Activated CD4-positive, alpha-beta T cell treated with anti-CD3 and anti-CD28 coated beads, Interleukin-2, amount 50 U/mL, for 1 hour (primary cell): ENCODE measurements at places on chromosomes 5 and 9.

DNA sequence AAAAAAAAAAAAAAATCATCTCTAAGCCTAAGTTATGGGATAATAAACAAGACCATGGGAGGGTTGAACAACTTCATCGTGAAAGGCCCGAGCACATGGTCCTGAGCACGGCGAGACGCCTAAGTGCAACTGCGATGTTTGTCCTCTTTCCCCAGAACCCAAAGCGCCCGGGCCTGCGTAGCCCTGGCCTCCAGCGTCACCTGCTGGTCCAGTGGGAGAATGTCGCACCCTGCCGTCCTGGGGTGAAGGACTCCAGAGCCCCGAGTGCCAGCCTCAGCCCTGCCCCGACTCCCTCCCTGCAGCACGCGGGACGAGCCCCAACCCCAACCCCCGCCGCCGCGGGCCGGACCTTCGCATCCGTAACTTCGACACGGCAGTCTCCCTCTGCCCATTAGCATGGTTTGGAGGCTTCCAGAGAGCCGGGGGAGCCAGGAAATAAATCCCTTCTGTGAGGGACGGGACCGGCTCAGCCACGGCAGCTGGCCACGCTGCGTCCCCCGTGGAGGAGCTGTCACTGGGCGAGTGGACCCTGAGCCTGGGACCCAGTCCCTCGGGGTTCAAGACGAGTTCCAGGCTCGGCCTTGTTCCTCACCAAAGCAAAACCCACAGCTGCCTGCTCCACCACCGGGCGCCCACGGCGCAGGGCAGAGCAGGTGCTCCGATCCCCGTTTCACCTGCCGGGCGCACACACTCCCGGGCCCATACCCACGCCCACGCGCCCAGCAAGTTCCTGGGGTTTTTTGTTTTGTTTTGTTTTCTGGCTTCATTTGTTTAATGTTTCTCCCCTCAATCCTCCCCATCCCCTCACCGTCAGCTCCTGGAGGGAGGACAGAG is 132.5 kb upstream of the HAND1 start:
- peak; percentile 37 for DNase-seq

DNA sequence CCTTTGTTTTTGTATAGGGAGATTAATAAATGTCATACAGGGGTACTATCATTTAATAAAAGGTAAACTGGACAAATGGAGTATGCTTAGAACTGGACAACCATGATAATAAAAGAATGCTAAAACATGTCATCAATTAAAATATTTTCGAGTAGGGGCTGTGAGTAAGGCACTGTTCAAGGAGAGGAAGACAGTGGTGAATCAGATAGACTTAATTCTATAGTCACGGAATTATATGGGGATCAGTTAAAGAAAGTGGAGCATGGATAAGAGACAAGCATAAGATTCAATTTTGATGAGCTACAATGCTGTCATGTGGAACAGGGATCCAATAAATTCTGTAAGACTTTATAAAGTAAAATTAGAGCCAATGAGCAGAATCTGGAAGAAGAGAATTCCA is 104.5 kb downstream of the HMHB1 start:
- no peak for DNase-seq

DNA sequence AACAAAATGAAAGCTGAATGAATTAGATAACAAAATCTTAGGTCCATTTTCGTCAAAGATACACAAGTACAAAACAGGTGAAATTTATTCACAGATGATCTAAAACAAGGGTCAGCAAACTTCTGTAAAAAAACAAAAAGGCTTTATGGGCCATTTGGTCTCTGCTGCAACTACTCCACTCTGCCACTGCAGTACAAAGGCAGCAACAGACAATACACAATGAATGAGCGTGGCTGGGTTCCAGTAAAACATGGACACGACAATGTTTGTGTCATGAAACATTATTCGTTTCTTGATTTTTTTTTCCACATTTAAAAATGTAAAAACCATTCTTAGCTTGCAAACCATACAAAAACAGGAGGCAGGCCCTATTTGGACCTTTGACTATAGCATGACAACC is 71.9 kb downstream of the ECPAS start:
- no peak for DNase-seq

DNA sequence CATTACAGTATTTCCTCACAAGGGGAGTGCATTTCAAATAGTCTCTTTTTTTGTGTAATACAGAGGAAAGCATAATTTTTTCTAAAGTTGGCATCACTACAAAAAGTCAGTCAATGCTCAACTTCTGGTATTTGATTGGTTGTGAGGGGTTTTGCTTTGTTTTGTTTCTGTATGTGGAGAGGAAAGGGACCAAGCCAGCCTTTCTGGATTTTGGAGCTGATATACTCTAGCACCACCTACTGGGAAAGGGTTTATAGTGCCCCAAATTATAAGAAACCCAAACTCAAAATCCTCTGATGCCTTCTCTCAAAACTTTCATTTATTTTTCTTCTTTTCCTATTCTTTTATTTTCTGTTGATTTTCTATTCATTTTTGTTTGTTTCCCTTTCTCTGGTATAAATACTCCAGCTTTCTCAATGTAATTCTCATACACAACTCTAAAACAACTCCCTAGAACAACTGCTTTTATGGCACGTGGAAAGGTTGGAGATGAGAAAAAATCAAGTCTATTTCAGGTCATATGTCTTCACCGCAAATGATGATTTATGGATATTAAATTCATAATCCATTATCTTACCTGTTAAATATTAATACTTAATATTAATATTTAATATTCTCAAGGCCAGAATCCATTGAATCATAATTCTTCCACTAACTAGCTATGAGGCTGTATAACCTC is 69.5 kb upstream of the ANXA1 start:
- DNase-seq = no peak

DNA sequence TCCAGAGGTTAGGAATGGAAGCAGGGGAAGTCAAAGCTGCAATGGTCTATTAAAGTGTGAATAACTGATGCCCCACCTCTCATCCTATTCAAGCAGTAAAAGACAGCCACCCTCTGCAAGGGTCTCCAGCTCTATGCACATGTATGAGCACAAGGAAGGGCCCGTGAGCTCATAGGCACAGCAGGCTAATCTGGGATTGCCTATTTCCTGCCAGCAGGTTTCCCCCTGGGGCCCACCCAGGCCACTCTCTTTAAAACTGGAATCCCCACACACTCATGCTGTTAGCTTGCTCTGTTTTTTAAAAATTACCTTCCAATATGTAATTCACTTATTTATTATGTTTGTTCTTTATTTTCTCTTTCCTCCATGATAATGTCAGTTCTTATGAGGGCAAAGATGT is 48.7 kb upstream of the ZNF366 start:
- no peak for DNase-seq

DNA sequence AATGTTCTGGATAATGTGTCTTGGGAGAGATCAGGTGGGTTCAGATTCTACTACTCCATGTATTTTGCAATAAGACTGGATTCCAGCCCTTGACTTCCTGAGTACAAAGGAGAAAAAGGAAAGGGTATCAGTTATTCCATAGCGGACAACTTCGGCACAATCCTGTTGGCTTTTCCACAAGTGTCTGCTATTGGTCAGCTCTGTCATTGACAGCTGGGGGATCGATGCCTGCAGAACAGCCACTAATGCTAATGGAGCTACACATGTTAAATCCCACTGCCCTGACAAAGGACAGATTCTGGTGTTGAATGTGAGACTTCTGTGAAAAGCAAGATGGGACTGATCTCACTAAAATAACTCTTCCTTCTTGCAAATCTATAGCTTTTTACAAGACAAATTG is 41.2 kb downstream of the IZUMO3 start:
- DNase-seq = no peak

DNA sequence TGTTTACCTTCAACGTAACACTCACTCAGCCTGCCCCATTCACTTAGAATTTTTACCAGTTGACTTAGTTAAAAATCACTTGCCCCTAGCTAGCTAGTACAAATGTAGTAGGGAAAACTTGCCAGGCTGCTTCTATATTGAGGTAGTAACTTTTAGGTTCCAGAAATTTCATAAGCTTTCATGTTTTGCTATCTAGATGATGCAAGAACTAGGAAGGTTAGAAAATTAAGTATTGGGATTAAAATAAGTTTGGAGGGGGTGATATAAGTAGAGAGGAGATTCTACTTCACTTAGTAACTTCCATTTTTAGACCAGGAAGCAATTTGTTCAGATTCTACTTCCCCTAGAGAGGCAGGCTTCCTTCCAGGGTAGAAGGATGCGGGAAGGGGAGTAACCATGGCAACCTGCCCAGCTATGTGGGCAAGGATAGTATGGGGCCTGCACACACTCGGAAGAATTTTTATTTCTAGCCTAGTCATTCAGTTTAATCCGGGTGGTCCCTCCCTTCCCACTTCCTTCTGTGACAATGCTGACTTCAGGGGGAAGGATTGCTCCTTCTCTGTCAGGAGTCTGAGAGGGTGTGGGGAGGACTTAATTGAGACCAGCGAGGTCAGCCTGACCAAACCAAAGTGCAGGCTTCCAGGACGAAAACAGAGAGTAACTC is 4.2 kb downstream of the DAB2 start:
- DNase-seq = no peak

DNA sequence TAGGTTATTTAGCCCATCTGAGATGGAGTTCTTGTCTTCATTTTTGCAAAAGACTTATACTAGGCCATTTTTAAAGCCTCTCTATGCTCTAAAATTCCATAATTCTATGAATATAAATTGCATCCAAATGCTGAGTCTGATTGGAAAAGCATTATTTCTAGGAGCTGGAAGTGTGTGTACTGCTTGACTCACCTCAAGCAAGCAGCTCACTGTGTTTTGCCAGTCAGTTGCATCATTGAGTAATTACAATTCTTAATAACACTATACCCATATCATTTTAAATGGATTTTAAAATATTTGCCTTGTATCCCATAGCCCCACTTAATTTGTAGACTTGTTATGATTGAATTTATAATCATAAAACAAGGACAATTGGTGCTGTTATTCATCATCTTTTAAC is 161.0 kb downstream of the PAM start:
- no peak for DNase-seq

- no peak for DNase-seq
These were observed 45.5 kb downstream of the ELL2 start for GRCh38 chr5:95915999-95916686.

DNA sequence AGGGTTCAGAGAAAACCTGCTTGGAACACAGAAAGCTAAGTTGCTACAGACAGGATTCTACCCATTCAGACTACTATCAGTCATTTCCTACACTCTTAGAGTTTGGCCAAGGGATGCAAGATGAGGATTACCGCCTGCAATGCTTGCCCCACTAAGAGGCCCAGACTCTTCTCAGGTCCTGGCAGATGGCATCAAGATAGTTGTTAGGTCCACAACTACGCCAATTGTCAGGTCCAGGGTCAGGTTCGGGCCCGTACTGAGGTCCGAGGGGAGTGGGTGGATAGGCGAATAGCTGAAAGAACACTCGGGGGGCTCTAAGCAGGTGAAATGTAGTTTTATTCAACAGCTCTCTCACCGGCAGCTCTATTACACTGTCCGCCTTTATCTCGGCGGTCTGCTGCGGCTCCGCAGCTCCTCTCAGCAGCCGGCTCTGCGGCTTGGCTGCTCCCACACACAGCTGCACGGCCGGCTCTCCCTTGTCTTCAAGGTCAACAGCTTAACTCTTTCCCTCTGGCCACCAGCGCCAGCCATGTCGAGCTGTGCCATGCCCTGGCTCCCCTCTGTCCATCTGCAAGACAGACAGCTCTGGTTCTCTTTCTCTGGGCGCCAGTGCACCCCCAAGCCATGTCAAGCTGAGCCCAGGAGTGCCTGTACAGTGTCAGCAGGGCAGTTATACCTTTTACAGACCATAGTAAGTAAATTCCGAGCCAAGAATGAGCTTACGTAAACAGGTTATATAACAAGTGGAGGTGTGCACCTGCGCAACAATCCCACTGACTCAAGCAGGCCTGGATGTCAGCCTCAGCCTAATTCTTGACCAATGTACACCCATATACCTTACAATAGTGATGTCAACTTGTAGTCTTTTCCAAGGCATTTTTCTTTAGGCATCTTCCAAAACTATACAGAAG is 24.0 kb downstream of the ENC1 start:
- no peak for DNase-seq

- no peak for DNase-seq
These were observed 16.9 kb downstream of the ADAM19 start for GRCh38 chr5:157558681-157559080.

GRCh38 chr9:110835404-110835803 is 166.8 kb downstream of the MUSK start:
- no peak for DNase-seq

- DNase-seq = no peak
These were observed 7.2 kb downstream of the MACROH2A1 start for GRCh38 chr5:135391869-135392255.

DNA sequence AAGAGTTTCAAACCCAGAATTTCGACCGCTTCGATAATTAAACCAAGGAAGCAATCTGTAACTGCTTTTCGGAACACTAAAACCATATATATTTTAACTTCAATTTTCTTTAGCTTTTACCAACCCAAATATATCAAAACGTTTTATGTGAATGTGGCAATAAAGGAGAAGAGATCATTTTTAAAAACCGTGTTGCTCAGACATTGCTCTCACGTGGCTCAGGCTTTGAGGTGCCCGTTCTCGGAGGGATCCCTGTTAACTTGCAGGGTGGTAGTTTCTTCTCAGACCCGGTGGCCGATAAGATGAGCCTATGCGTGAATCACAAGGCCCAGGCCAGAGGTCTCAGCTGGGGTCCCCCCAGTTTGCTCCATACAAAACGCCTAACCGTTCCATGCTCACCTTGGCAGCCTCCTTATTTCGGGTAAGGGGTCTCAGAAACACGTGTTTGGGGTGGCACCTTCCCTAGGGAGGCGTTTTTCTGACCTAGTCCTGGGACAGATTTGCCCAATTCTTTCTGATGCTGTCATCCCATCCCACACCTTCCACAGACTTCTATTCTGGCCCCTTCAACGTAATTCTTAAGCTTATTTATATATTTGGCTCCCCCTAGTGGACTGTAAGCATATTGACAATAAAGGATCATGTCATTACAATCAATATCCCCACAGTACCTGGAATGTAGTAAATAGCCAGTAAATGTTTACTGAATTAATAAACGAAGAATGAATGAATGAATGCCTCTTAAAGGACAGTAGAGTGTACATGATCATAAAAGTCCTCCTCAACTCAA is 48.1 kb downstream of the THBS4 start:
- no peak for DNase-seq

DNA sequence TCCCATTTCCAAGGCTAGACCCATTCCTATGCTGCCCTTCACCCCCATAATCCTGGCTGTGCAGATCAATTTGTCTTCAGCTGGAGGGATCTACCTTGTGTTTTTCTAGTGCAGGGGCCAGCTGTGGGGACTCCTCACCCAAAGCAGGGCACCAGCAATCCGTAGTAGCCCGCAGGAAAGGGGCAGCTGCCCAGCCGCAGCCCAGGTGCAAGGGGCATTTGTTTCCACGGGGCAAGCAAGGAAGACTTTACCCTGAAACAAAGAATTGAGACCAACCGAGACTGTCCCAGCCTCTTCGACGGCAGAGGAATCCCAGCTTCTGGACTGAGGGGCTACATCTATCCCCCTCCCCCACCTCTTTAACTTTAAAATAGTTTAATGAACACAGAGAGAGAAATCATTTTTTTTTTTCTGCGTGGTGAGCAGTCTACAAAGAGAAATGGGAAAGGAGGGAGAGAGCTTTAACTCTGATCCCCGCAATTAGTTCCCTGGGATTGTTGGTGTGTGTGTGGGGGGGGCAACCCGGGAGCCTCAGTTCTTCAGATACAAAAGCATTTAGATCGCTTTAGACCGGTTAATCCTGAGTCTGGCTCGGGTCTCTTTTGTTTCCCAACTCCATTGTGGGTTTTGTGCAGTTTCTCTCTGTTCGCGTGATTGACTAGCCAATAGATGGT is 10.6 kb upstream of the LHX2 start:
- no peak for DNase-seq

GRCh38 chr9:112187404-112187803 is 12.3 kb upstream of the SUSD1 start:
- DNase-seq = no peak
